ENCODE measurements at places on chromosomes 3 and 15.

GRCh38 chr15:61028427-61028826, 200.7 kb downstream of the RORA start:
- no peak for DNase-seq

DNA sequence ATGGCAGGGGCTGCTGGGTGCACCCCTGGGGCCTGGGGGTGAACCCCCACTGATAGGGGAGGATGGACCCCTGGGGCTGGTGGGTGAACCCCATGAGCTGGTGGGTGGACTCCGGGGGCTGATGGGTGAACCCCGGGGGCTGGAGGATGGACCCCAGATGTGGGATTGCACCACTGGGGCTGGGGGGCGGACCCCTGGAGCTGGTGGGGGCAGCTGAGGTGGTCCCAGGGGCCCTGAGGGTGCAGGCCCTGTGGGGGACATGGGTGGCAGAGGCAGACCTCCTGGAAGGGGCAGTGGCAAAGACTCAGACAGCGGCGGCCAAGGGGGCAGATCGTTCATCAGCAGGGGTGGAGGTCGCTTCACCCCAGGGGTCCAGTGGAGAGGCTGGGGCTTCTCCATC, 17.4 kb upstream of the TXNRD3 start:
- no peak for DNase-seq

GRCh38 chr15:75723847-75724660, 11.4 kb upstream of the CSPG4 start:
- peak; percentile 92 for DNase-seq

DNA sequence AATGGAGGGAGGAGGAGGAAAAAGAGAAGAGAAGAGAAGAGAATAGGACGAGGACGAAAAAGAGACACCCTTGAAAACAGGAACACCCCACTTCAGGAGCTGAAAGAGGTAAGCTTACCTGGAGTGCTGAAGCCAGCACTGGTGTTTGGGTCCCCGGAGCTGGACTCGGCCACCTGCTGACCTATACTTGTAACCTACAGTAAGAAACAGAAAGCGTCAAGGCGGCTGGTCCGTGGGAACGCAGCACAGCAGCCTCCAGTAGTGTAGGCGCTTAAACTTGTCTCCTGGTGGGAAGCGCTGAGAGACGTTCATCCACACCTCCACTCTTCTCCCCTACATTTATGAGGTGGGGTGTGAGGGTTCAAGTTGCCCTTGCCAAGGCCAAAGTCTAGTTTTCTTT, 141.0 kb downstream of the NSMCE3 start:
- DNase-seq, result no peak

DNA sequence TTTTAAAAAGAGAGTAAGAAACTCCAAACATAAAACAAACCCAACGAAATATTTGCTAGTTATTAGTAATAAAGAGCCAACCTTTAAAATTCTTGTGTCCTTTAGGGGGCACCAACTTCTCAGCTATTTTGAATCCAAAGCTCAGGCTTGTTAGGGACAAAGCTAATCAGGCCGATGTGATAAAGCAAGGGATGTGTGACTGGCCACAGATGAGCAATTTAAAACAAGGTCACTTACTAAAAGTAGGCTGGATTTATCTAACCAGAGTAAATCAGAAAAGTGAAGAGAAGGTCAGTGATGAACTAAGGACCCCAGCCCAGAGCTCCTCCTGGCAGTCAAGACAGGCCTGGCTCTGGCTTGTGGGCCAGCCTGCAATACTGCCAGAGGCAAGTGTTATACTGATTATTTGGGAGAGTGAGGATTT, 108.5 kb downstream of the CYP19A1 start:
- DNase-seq, result peak; percentile 9

DNA sequence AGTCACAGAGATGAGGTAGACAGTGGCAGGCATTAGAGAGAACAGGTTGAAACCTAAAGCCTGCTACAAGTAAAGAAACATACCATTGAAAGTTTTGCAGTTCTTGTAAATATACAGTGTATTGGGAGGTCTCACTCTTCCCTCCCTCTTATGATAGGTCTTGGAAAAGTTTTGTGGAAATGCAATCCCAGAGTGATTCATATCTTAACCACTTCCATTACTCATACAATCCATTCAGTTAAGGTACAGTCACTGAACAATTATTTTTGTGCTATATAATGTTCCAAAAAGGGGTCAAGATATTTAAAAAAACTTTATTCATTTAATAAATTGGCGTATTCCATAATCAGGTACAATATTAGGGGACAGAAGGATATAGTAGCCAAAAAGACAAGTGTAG, 737.7 kb upstream of the ALCAM start:
- no peak for DNase-seq

DNA sequence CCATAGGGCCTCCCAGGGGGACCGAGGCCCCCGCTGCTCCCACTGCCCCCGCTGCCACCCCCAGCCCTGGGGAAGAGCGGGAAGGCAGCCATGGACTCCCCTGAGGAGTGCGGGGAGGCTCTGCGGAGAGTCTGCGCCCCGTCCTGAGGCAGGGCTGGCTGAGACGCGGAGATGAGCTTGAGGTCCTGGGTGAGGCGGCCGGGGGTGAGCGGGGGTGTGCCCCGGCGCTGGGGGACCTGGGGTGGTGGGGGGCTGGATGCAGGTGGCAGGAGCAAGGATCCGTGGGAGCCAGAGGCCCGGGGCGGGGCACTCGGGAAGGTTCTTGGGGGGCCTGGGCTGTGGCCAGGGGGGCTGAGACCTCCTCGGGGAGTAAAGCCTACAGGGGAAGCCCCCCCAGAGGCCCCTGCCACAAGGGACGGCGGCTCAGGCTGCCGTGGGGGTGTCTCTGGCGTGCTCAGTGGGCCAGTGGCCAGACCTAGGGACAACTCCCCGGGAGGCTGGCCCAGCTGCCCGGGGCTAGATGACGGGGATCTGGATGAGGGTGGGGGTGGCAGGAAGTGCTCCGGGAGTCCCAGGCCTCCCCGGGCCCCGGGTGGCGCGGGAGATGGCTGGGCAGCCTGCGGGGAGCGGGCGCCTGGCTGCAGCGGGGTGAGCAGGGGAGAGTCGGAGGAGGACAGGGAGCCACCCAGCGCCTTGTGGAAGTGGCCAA, 45.9 kb downstream of the HCN4 start:
- DNase-seq, result no peak

DNA sequence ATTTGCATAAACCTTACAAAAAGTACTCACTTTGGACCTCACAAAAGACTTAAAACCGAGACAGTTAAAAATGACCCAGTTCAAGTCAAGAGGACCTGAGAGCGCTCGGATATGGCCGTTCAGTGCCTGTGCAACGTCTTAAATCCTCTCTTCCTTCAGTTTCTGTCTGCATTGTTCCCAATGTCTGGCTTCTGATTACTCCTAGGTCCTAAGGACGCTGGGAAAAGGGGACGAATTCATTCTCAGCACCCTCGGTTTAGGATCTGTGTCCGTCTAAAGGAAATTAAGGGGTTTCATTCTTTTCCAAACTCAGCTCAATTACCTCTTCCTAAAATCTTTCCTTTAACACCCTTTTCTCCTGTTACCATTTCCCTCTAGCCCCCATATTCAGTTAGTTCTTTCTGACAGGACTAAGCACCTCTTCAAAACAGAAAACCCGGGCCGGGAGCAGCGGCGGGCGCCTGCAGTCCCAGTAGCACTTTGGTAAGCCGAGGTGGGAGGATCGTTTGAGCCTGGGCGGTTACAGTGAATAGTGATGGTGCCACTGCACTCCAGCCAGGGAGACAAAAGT, 970 bp downstream of the DPPA4 start:
- no peak for DNase-seq

GRCh38 chr15:74775132-74775562, 6.7 kb upstream of the CSK start:
- no peak for DNase-seq

GRCh38 chr3:98560911-98561310, 29.1 kb downstream of the GPR15 start:
- no peak for DNase-seq

GRCh38 chr15:34609102-34610057, 25.9 kb upstream of the GOLGA8B start:
- no peak for DNase-seq

DNA sequence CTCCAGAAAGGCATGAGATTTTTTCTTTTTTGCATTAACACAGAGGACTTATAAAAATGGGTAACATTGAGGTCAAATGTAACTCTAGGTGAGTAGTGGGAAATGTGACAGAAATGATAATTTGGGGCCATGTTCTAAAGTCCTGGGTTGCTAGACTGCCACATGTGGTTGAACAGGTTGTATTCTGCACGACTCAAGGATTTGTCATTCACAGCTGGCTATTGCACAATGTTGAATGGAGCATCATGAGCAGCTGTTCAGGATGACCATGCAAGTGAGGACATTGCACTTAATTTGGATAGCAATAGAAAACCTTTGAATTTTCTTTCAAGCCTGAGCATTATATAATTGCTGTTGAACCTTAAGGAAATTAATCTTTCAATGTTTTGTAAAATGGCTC, 396.6 kb downstream of the NAALADL2 start:
- no peak for DNase-seq

DNA sequence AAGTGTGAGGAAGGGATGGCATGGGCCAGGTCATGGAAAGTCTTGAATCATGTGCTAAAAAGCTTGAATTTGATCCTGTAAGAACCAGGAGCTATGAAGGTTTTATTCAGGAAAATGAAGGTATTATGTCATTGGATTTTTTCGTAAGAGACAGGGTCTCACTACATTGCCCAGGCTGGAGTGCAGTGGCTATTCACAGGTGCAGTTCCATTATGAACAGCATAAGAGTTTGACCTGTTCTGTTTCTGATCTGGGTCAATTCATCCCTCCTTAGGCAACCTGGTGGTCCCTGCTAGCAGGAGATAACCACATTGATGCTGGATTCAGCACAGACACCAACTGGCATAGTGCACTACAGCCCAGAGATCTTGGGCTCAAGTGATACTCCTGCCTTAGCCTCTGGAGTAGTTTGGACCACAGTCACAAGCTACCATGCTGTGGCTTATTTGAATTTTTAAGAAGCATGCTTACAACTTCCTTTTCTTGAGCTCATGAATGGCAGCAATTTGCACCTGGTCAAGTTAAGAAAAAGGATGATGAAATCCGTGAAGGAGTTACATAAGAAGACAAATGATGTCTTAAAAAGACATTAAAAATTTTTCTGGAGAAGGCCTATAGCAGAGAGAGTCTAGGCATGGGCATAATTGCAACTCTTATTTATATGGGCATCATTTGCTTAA, 79.1 kb downstream of the CADPS start:
- no peak for DNase-seq

DNA sequence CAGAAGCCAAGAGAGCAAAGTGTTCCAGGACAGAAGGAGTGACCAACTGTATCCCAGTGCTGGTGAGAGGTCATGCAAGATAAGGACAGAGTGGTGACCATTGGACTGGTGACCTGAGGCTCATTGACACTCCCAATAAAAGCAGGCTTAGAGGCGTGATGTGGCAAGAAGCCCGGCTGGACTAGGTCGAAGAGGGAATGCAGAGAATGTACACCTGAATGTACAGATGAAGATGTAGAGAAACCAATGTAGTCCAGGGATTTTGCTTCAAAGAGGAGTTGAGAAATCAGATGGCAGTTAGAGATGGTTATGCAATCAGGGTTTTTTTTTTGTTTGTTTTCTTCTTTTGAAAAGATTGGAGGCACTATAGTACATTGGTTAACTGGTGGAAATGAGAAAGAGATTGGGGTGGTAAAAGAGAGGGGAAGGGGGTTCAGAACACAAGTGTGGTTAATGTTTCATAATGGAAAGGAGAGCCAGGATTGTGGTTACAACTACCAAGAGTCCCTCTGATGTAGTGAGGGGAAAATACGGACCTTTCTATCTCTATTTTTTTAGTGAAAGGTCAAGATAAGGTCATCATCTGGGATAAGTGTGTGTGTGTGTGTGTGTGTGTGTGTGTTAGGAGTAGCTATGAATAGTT, 23.3 kb downstream of the ST3GAL6 start:
- DNase-seq, result no peak

DNA sequence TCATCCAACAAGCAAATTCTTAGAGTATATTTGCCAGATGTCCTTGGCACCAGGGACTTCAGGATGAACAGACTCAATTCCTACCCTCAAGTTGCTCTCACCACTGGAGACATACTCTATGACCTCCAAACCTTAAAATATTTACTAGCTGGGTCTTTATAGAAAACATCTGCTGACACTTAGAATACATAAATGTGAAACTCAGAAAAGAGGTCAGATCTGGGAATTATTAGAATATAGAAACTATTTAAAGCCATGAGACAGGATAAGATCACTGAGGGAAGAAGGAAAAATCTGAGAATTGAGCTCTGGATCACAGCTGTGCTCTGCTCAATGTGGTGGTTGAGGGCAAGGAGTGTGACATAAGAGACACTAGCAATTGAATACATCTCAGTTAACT, 695.4 kb upstream of the UBE2E2 start:
- DNase-seq, result no peak

GRCh38 chr15:64897345-64897985, 14.2 kb upstream of the ANKDD1A start:
- no peak for DNase-seq

Measured in left renal pelvis (tissue), 4 donors.